Activated CD4-positive, alpha-beta T cell treated with anti-CD3 and anti-CD28 coated beads for 1 hour (primary cell): ENCODE measurements at places on chromosomes 12 and 14.

- no peak for DNase-seq
Observed at GRCh38 chr12:122022393-122023338, 982 bp downstream of the BCL7A start.

- DNase-seq, result no peak
Observed at GRCh38 chr14:54784657-54785056, 118.0 kb downstream of the GCH1 start.

DNA sequence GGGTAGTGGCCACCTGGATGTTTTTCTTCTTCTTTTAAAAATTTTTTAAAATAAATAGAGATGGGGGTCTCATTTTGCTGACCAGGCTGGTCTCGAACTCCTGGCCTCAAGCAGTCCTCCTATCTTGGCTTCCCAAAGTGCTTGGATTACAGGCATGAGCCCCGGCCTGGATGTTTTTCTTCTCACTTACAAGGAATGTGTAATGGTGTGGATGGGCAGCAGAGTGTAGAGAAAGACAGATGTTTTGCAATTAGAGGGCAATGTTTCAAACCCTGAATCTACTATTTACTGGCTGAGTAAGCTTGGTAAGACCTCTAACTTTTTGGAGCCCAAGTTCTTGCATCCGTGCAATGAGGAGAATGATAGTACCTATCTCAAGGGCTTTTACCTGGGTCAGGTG is 48.1 kb downstream of the ADCK1 start:
- DNase-seq, result no peak

DNA sequence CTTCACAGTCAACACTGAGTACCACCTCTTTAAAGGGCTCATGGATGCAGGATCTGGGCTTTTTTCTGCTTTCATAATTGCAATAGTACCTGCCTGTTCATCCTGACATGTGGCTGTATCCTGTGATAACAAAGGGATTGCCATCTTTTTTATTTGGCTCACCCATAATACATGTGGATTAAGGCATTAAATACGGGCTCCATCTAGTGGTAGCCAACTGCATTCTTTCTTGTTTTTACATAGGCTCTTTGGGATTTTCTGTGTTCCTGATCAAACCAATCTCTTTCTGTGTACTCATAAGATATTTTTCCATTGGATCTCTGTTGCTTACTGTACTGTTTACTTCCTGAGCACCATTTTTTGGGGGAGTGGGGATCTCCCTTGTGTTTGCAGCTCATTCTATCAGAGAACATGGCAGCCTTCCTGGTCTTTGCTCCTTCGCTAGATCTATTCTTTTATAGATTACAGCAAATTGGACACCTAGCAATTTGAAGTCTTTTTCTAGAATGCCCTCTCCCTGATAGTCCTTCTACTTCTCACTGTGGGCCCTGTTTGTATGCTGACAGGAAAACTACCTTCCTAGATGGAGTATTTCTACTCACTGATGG is 723.4 kb upstream of the MDGA2 start:
- DNase-seq, result no peak

DNA sequence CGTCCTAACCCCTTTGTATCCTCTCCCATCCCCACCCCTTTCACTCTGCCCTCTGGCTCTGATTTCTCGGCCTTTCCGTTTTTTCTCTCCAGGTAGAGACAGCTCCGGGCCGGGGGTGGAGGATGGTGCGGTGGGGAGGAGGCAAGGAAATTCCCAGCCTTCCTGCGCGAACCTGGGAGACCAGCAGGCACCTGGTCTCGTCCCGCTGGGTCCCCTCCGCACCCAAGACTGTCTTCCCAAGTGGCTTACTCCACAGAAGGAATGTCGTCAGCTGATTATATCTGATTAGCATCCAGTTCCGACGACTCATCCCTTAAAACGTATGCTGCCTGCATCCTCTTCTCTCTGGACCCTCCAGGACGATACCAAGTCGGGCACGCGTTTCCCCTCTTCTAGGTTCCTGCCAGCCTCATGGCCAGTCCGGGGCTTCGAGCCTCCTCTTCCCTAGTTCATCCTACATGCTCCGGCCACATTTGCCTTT is 42.2 kb upstream of the CAPRIN2 start:
- no peak for DNase-seq

- no peak for DNase-seq
Observed at GRCh38 chr12:94264736-94265485, 116.5 kb downstream of the PLXNC1 start.
